Amniotic stem cell (primary cell): ENCODE measurements at places on chromosomes 4 and X.
A peak's percentile ranks its signal among the peaks of the same experiment; 100 is the strongest.

DNA sequence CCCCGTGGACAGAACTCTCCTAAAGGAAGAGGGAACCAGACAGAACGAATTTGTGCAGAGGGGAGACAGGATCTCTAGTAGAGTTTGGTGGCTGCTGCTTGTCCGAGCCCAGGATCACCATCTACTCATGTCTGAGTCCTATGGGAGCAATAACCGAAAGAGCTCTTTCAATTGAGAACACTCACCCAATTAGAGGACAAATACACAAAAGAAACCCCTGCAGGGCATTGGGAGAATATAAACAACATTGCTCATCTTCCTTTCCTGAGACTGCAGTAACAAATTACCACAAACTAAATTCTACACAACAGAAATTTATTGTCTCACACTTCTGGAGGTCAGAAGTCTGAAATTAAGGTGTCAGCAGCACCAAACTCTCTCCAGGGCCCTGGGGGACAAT, 65.6 kb downstream of the SPINK2 start:
- no peak for DNase-seq

DNA sequence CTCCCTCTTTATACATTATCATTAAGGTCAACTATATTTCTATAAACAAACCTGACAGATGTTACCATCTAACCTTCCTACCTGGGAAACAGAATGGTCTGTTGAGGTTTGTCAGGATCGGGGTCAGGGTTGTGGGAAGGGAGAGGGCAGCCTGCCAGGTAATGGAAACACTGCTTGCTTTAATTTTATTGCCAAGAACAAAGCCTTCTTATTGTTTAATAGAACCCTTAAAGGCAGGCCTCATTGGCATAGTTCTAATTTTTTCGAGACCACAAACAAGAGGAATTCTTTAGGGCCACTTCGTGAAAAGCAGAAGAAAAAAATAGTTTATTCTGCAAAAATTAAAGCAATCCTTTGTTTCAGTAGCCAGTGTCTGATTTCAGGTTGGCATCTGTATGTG, 113.2 kb downstream of the MID1 start:
- no peak for DNase-seq

DNA sequence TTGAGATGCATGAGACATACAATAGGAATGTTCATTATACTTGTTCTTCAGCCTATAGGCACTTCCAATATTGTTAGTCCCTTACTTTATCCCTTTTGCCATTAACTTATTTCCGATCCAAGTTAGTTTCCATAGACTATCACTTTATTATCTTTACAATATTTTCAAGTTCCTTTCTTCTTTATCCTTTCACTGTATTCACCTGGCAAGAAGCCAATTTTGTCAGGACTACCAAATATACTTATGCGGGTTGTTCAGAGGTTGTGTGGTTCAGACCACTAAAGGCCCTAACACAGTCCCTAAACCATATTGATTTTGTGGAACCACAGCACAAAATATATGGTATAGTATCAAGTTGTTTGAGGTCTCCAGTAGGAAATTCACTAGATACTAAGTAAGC, 245.0 kb upstream of the HTR2C start:
- DNase-seq: no peak

DNA sequence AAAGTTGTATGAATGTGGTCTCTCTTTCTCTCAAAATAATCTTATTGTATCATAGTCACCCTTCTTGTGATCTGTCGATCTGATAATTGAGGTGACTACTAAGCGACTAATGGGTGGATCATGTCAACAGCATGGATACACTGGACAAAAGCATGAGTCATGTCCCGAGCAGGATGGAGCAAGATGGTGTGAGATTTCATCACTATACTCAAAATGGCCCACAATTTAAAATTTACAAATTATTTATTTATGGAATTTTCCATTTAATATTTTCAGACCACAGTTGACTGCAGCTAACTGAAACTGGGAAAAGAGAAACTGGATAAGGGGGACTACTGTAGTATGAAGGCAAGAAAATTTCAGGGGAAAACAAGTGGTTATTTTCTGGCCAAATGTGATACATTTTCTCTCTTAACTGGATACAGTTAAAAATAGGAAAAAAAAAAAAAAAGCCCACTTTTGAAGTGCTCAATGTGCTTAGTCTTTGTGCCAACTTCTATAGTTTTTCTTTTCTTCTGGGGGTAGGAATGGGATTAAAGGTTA, 25.3 kb downstream of the FAM241A start:
- peak; percentile 40 for DNase-seq

GRCh38 chr4:17068392-17068791, 169.9 kb upstream of the LDB2 start:
- no peak for DNase-seq

- no peak for DNase-seq
Measured at GRCh38 chr4:114217150-114217817, 237.8 kb upstream of the ARSJ start.

DNA sequence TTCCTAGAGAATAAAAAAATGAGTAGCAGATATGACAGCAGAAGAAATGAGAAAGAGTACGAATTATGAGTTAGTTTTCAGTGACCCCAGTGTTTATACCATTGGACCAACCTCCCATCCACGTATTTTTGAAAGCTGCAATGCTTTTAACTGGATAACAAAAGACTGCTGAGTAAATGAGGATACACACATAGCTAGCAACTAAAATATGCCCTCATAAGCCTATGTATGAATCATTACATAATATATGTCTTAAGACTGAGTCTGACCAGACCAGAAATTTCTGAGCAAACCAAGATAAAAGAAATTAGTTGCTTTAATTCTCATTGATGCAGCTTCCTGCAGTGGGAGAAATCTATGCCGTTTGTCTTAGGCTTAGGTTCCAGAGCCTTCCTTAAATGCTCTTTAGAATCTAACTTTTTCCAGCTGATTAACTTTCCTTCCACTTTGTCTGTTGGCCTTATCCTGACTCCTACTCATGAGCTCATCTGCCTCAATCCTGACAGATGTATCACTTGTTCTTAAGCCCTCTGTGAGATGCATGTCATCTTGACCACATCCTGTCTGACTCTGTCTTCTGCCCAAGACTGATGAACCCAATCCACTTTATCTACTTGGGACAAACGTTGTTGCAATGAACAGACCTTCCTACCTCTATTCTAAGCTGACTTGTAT, 301.4 kb upstream of the AADAT start:
- DNase-seq: peak; percentile 56

GRCh38 chrX:123088331-123088730, 95.7 kb upstream of the GRIA3 start:
- no peak for DNase-seq

- DNase-seq: no peak
Measured at GRCh38 chr4:121375262-121375661, 5.6 kb downstream of the QRFPR start.

DNA sequence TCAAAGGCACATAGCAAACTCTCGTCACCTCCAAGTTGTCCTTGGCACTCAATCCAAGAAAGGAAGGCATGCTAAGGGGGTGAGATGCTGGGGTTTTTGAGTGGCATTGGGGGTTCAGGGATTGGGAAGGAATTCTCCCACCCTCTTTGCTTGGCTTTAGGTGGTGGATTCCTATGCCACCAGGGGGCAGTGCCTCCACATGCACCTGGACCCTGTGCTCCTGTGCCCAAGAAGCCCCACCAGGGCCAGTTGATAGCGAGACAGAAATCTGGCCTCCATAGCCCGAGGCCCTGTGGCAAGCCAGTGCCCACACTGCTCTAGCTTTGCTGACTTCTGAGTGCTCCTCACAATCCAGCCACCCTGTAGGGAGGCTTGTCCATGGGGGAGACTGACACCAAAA, 2.0 kb upstream of the FATE1 start:
- no peak for DNase-seq

DNA sequence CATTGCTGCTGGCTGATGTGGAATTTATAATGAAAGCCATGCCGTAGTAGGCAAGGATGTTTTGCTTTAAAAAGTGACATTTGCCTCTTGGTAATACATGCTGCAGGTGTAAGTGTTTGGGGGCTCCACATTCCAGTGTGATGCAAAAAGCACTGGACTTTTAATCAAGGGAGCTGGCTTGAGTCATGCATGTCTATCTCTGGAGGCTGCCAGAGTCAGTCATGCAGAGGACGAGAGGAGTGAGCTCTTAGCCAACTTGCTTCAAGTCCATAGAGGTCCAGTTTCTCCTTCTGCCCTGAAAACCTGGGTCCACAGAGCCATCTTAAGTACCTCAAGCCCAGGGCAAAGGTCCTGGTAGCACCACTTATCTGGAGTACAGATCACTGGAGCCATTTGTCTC, 11.6 kb upstream of the CXCL13 start:
- DNase-seq: no peak

- DNase-seq: no peak
Measured at GRCh38 chr4:1873776-1874175, 2.6 kb downstream of the NSD2 start.
